ENCODE measurements at places on chromosomes 12 and 14. TPM values are rescaled to one million over a fixed set of nuclear protein-coding genes. Genes with fewer than 3 reads are reported as not detected.

GPRC5D gene
- polyA plus RNA-seq, result 1.1 TPM

DNA sequence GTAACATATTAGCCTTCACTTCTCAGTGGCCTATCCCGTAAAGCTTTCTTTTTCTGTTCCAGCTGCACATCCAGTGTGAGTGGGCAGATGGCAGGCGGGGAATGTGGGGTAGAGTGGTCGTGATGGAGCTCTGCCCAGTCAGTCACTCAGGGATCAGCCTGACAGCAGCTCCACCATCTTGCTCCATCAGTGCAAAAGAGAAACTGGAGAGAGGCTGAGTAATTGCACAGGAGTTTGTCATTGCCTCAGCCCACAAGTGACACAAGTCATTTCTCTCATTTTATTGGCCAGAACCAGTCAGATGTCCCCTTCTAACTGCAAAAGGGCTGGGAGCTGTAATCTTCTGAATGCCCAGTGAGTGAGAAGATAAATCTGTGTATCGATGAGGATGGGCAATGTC lies 66.5 kb downstream of the ATP23 start:
- DNase-seq, result no peak

DNA sequence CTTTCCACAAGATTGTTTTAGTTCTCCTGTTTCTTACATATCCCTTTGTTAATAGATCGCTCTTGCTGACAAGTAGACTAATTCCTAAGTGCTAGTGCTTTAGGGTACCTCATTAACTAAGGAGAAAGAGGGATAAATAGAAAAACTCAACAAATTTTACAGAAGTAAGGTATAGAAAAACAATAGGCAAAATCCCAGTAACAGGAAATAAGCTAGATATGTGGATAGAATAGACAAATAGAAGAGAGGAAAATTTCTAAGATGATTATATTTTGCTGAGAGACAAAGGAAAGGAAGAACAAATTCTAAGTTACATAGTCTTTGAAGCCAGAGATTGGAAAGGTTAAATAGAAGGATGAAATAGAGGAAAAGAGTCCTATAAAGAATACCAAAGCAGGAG lies 1.0 kb downstream of the CD69 start:
- no peak for DNase-seq

GRCh38 chr12:117013726-117014125 lies 85.5 kb downstream of the TESC start:
- no peak for DNase-seq

ADSS1 gene
- 10.2 TPM for polyA plus RNA-seq

DNA sequence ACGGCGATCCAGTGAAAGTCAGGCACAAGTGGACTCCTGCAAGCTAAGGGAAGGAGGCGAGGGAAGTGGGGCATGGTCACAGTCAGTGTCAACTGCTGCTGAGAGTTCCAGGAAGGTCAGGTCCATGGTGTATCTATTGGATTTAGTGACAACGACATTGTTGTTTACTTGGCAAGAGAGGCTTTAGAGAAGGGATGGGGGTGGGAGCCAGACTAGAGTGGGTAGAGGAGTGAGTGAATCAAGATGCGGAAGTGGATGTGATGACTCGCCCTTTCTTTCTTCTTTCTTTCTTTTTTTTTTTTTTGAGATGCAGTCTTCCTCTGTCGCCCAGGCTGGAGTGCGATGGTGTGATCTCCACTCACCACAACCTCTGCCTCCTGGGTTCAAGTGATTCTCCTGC lies 12.5 kb downstream of the P2RX7 start:
- no peak for DNase-seq

SERPINA10 gene
- polyA plus RNA-seq, result 0.05 TPM

Measured in right lung (tissue), 10 donors.